ENCODE measurements at places on chromosomes 3 and 15.

DNA sequence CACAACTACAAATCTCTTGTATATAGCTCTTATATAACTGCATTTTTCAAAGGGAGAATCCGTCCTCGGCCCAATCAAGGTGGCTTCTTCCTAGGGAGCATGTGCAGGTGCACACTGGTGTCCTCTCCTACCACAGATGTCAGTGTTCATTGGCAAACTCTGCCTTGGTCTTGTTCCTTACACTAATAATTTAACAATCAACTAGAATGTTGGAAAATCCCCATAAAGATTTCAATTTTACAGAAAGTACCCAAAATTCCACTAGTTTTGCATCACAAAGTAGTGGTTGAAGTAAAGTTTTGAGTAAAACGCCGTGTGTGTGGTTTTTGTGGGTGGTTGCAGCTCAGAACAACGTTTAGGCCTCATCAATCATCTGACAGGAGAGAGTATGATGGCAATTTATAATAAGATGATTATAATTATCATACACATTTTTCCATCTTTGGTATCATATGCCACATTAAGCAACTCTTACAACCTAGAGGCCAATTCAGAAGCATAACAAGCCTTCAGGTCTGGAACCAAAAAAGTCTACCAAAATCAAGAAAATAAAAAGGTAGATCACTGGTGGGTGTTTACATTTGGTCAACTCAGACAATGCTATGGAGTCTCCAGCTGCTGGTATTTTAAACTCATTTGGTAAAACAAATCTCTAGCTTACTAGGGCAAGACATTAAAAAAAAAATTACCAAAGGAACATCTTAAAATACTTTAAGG lies 128.9 kb upstream of the BHLHE40 start:
- no peak for DNase-seq

- DNase-seq: no peak
Measured at GRCh38 chr3:45180899-45181298, 34.7 kb upstream of the CDCP1 start.

- no peak for DNase-seq
Measured at GRCh38 chr3:74614107-74614967, at the start of gene CNTN3. TSS of gene CNTN3 (minus strand) at chr3:74614659. CDS start at chr3:74521112, 93,547 bp downstream.

DNA sequence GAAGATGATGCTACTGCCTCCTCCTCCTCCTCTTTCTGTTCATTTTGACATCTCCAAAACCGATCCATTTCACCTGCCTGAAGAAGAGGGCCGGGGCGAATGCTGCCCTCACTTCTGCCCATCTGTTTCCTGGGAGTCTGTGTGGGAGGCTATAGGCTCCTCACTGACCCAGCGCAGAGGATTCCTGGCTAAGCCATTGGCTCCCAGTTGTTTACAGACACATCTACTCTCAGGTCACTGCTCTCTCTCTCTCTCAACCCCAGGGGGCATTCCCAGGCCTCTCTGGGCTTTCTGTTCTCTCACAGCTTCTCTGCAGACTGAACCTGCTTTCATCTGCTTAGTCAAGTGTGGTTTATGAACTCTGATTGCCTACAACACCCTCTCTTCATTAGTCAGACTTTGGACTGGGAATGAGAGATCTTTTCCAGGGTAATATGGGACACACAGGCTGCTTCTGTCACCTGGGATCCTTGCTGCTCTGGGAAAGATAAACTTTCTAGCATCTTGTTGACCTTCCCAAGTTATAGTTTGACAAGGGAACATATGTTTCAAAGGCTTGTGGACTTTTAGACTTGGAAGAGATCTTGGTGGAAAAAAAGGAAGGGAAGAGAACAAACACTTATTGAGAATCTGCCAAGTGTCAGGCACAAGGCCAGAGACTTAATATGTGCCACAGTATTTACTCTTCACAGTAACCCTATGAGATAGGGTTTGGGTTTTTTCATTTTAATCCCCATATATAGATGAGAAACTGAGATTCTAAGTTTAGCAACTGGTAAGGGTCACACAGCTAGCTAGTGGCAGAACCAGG lies 30.2 kb upstream of the USP3 start:
- peak; percentile 54 for DNase-seq

- no peak for DNase-seq
Measured at GRCh38 chr3:178300441-178300959, 235.7 kb upstream of the KCNMB2 start.

DNA sequence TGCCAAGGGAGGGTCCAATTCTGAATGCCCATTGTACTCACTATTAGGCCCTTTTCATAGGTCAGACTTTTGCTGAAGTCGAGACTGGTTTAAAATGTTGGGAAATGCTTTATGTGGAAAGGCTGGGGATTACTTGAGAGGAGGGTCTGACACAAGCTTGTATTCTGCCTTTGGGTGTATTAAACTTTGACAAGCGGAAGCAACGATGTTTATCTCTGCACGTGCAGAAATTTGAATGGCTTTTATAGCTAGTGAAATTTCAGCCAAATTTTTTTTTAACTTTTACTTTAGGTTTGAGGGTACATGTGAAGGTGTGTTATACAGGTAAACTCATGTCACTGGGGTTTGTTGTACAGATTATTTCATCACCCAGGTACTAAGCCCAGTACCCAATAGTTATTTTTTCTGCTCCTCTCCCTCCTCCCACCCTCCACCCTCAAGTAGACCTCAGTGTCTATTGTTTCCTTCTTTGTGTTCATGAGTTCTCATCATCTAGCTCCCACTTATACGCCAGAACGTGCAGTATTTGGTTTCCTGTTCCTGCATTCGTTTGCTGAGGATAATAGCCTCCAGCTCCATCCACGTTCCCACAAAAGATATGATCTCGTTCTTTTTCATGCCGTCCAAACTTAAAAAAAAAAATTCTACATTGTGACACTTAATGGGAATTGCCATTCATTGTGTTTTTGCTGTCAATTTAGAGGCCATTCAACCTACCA lies 223.0 kb upstream of the BHLHE40 start:
- DNase-seq: no peak

DNA sequence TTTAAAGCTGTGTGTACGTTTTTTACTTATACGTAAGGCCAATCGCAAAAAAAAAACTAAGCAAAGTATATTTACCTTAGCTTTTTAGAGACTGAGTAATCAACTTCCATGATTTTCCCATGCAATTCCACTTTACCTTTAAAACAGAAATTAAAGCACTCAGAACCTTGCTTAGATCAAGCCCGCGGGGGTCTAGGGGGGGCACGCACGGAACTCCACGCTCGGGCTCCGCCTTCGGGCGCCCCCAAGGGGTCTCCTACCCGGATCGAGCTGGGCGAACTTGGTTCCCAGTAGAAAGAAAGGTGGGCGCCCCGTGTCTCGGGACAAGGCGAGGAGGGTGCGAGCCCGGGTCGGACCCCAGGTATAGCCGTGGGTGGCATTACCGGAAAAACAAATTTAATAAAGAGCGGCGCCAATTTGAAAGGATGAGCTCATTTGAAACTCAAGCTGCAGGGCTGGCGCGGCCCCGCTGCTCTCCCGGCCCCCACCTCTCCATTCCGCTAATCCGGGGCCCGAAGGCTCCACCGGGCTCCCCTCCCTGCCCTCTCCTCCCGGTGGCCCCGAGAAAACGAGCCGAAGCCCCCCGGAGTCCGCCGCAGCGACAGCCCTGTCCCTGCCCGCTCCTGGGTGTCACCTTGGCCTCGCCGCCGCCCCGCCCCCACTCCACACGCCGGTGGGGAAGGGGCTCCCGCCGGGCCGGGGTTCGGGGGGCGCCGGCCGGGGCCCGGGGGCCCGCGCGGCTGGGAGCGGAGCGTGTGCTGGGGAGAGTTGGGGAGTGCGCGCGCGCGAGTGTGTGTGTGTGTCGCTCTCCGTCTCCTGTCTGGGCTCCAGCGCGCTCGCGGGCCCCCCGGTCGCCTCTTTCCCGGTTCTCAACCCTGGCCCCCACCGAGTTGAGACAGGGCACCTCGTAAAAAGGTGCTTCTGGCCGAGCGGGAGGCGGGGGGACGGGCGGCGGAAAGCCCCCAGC lies 1.5 kb downstream of the IGF2BP2 start:
- no peak for DNase-seq

DNA sequence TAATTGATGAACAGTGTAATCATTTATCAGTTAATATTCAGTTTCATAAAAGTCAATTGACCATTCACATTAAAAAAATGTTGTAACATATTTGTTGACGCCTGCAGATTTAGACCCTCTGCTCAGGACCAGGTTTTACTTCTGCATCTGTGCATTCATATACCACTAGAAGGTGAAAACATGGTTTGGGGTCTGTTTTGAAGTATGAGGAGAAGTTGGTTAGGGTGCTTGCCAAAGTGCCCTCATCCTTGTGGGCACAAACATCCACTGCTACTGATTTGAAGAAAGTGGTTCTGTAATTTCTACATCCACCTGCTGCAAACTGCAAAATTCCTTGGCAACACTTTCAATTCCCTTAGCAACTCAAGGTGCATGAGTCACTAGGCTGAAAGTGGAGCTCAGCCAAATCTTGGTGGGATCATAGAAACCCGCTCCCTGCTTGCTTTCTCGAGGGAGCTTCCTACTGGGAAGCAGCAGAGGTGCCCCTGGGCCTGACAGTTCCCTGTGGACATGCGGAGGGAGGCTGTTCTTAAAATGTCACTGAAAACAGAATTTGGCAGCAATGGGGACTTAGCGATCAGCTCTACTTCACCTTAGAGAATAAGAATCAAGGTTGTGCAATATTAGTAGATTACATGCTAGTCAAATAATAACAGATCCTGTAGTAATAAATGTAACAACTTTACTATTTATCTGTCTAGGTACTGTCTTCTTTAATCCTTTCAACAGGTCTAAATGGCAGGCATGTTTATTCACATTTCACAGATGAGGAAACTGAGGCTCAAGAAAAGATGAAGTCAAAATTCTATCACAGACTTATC lies 301.0 kb upstream of the TBL1XR1 start:
- no peak for DNase-seq

- no peak for DNase-seq
Measured at GRCh38 chr3:178386880-178387279, 149.4 kb upstream of the KCNMB2 start.

DNA sequence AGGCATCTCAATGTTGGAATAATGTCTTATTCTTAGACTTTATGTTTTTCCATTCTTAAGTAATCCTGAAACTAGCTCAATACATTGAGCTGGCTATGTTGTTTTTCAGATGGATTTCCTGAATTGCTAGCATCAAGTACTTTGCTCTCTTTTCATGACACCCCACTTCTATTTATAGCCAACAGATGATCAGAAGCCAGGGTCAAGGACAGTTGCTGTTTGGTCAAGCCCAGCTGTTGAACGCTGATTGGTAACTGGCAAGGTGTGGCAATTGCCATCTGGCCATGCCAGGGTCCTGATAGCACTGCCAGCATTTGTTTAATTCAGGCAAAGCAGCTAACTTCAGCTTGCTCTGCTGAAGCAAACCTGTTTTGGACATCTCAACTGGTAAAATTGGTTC lies 46.2 kb upstream of the PLCL2 start:
- no peak for DNase-seq

- no peak for DNase-seq
Measured at GRCh38 chr3:168850109-168850508, 754.4 kb upstream of the GOLIM4 start.

- no peak for DNase-seq
Measured at GRCh38 chr15:68057758-68058157, 3.6 kb downstream of the PIAS1 start.

DNA sequence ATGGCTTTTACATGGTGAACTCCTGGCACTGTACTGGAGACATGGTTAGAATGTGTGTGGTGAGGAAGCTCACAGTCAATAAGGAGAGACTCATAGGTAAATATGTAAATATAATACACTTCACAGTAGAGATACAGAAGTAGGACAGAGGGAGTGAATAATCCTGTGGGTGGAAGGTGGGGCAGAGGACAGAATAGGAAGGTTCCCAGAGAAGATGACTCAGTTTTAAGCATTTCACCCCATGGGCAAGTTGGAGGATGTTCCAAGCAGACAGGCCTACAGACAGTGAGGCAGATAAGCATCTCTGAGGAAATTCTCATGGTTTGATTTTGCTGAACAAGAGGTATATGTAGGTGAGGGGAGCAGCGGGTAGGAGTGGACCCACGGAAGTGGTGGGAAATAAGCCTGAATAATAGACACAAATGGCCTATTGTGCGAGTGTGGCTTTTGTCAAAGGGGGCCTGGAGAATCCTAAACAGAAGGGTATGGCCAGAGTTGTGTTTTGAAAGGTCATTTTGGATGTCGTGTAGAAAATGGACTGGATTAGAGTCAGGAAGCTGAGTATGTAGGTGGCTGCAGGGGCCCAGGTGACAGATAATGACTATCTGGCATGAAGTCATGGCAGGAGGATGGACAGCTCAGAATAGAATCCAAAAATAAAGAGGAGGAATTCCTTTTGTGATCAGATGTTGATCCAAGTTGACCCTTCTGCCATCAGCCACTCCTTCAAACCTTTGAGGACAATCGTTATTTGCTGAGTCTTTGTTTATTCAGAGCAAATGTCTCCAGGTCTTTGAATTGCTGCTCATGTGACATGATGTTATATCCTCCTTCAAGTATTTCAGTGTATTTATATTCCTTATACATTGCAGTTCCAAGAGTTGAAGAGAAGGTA lies 97.3 kb upstream of the THRB start:
- peak; percentile 99 for DNase-seq

- DNase-seq: no peak
Measured at GRCh38 chr15:46543626-46544025, 908.8 kb downstream of the SQOR start.

DNA sequence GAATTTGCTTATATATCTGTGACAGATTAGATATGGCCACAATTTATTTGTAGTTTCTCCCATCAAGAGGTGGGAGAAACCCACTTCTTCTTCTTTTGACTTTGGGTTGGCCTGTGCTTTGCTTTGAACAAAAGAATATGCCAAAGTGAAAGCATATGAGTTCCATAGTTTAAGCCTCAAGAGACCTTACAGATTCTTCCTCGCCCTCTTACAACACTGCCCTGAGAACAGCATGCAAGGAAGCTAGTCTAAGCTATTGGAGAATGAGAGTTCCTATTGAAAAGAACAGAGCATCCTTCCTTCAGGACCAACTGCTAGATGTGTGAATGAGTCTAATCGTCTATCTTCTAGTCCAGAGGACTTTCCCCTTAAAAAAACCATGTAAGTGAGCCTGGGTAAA lies 394.8 kb downstream of the TUSC7 start:
- no peak for DNase-seq

DNA sequence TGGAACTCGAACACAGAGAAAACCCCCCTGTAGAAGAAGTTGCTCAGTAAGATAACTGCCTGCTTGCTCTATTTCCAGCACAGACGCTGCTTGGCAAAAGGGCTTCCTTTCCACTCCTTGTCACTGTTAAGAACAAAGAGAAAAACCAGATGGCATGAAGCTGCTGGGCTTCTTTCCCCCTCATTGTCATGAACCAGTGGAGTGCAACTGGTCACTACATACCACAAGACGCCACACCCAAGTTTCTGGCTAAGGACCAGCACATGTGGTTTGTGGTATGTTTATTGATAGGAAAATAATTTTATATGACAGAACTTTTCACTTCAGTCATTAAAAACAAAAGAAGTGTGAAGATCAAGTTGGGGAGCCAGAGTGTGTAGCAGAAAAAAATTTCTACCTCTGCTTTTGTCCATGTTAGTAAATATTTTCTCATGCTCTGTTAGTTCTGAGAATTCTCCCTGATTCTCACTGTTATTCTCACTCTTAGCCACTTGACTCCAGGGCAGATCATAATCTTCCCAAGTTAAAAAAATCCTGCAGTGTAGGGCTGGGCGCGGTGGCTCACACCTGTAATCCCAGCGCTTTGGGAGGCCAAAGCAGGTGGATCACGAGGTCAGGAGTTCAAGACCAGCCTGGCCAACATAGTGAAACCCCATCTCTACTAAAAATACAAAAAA lies 37.9 kb downstream of the CLK3 start:
- peak; percentile 24 for DNase-seq

- no peak for DNase-seq
Measured at GRCh38 chr3:100261485-100261903, 702 bp downstream of the TBC1D23 start.

Measured in epithelial cell of prostate (primary cell).